ENCODE measurements at places on chromosomes 5 and 9.
A peak's percentile ranks its signal among the peaks of the same experiment; 100 is the strongest.

- no peak for DNase-seq
Measured at GRCh38 chr5:102307232-102307631, 11.1 kb upstream of the SLCO4C1 start.

DNA sequence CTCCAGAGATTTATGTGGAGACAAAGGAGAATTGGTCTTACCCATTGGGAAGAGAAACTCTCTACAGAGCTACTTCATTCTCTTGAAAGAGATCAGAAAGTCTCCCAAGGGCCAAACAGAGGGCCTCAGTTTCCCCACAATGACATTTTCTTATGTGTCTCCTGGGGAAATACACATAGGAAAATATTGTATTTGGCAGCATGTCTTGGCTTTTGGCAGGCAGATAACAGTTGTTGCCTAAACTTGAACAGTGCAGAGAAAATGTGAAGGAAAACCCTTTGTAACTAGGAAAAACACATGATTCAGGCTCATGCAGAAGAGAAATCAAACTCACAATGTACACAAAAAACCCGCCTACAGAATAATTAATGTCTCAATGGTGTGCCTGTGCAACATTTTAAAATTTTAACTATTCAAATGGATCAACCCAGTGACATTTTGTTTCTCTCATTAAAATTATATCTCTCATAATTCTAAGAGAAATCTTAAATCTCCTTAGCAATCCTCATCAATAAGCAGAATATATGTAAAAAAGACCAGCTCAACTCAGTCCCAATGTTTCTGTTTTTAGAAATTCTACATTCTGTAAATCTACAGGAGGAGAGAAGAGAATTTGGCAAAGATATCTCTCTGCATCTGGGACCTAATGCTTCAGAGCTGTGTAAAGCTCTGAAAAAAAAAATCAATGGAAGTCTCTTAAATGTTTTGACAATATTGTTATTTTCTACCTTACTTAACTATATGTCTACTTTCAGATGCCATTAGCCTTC lies 205.1 kb downstream of the ADAMTSL1 start:
- no peak for DNase-seq

DNA sequence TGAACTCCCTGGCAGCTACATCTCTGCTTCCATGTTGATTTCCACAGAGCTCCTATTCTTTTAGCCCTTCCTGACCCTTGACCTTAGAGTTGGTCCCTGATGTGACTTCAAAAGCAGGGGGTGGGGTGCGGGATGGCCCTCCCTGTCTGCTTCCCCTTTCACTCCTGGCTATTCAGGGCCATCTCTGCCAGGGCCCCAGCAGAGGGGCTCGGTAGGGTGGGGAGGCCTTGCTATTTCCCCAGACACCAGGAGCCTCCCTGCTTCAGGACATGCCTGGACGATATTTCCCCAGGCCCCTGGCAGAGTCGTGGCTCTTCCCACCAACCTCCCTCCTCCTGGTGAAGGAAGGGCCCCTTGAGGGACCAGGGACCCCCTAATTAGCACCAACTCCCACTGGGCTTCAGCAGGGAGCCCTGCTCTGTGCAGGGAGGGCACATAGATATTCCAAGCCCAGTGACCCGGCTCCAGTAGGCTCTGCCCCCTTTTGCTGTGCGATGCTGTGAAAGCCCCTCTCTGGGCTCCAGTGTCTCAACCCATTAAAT lies 17.3 kb downstream of the CORO2A start:
- no peak for DNase-seq

DNA sequence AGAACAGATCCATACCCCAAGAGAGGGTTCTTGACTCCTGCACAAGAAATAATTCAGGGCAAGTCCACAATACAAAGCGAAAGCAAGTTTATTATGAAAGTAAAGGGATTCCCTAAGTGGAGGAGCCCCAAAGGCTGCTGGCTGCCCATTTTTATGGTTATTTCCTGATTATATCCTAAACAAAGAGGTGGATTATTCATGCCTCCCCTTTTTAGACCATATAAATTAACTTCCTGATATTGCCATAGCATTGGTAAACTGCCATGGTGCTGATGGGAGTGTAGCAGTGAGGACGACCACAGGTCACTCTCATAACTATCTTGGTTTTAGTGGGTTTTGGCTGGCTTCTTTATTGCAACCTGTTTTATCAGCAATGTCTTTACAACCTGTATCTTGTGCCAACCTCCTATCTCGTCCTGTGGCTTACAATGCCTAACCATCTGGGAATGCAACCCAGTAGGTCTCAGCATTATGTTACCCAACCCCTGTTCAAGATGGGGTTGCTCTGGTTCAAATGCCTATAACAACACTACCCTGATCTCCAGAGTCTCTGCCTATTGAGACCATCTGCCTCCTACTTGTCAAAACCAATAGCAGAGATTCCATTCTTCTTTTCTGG lies 154.4 kb upstream of the GRAMD2B start:
- DNase-seq, result no peak

- DNase-seq, result no peak
Measured at GRCh38 chr5:13745508-13745907, 199.0 kb downstream of the DNAH5 start.

DNA sequence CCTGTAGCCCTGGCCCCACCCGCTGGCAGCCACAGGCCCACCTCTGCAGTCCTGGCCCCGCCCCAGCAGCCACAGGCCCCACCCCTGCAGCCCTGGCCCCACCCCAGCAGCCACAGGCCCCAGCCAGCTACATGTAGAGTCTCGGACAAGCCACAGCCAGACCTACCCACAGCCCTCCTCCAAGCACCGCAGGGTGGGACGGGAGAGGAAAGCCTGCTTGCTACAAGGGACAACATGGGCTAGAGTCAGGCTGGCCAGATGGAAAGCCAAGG lies 49.5 kb upstream of the SARDH start:
- DNase-seq, result no peak

DNA sequence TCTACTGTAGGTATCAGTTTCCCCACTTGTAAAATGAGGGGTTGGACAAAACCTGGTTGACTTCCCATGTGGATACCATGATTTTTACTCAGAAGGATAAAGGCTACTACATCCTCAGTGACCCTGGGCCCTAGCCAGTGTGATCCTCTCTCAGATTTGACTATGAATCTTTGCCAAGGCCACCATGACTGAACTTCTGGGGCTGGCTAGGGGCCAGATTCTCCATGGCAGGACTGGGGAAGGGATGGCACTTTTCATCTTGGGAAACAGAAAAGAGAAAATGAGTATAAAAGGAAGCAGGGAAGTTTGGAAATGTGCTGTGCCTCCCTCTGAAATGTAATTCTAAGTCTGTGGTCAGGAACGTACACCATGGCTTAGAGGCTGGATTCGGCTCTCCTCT lies 1.4 kb upstream of the FSTL4 start:
- no peak for DNase-seq

DNA sequence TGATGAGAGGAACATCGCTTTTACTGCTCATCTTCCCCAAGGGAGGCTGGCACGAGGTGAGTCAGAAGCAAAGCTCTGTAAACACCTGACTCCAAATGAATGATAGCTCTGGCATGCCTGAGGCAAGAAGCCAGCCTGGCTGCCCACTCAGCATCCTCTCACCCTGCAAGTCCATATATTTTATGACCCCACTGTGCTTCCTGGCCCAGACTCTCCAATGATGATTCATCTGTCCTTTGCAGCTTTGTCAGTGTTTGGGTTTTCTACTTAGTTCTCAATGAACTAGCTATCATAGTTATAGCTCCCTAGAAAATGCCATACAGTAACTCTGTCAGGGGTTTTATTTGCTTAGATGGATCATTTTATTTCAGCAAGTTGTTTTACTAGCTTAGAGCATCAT lies 52.1 kb upstream of the FSTL4 start:
- no peak for DNase-seq

GRCh38 chr5:53730943-53731342 lies 170.5 kb downstream of the NDUFS4 start:
- DNase-seq, result no peak

- no peak for DNase-seq
Measured at GRCh38 chr5:103374473-103374963, 116.0 kb downstream of the MACIR start.

DNA sequence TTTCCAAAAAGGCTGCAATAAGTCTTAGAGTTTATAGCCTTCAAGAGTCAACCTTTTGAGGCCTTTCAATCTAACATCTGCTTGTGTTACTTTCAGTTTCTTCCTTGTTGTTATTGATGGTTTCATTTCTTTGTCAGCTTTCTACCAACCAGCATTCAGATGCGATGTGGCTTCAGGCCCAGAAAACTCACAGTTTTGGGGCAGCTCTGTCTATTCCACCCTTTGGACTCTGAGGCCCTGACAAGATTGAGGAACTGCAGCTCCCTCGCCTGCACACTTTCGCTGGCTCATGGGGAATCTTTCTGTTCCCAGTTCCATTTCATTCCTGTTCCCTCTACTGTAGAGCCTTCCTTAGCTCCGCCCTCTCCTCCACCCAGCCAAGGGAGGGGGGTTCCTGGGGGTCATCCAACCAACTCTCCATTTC lies 13.3 kb upstream of the WHRN start:
- no peak for DNase-seq

DNA sequence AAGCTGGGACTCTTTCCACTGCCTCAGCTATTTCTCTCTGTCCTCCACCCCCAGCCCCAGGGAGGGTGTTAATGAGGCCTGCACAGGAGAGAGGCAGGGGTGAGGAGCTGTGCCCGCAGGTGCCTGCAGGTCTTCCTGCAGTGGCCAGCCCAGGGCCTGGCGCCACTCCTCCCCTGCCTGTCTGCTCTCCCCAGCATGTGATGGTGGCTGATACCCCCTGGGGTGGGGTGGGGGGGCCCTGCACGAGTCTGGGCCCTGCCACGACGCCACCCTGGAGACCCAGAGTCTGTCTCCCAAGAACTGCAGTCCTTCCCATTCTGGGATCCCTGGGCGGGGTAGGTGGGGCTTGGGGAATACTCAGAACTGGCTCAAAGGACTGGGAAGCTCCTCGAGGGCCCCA lies 166.4 kb upstream of the SMIM23 start:
- no peak for DNase-seq

DNA sequence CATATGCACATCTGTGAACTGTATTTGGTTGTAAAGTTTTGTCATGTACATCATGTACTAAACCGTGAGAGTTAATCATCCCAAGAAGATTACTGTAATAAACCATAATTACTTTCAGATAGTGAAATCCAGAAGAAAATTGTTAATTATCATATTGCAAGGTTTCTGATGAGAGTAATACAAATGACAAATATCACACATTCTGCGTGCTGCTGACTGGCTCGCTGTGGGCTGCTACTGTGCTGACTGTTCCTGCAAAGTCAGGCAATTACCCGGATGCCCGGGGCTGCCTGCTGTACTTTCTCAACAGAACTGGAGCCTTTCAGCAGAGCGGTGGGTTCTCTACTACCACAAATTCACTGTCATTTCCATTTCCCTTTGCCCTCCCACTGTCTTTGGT lies 68.3 kb downstream of the SMARCA2 start:
- DNase-seq, result no peak

GRCh38 chr5:134001938-134002731 lies 2.6 kb downstream of the VDAC1 start:
- DNase-seq, result no peak

DNA sequence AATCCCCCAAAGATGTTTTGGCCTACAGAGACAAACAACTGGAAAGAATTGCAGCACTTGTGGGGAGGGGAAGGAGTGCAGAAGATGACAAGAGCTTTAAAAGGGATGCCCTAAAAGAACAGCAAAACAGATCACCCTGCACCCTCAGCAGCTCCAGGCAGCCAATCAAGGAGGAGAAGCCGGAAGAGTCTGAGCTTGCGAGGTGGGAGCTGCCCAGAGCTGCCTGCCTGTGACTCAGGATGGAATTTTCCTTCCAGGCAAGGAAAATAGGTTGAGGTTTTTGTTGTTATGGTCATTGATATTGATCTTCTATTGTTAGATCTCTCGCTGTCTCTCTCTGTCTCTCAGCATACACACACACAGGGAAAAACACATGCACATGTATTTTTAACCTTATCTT lies 70.3 kb upstream of the MAP1B start:
- DNase-seq, result no peak

- DNase-seq, result no peak
Measured at GRCh38 chr9:95463148-95464060, 53.4 kb downstream of the PTCH1 start.

GRCh38 chr5:44740660-44741059 lies 68.1 kb upstream of the MRPS30 start:
- DNase-seq, result no peak

- DNase-seq, result no peak
Measured at GRCh38 chr9:109020581-109021511, 7.5 kb upstream of the CTNNAL1 start.

DNA sequence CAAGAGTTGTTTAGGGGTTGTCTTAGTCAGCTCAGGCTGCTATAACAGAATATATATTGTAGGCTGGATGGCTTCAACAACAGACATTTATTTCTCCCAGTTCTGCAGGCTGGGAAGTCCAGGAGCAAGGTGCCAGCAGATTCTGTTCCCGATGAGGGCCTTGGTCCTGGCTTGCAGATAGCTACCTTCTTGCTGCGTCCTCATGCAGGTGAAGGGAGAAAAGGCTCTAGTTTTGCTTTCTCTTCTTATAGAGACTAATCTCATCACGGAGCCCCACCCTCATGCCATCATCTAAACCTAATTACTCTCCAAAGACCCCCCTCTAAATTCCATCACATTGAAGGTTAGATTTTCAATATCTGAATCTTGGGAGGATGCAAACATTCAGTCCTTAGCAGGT lies 246.0 kb upstream of the ANKRD55 start:
- no peak for DNase-seq

- DNase-seq, result peak; percentile 47
Measured at GRCh38 chr5:73446631-73447529, 1.7 kb downstream of the FOXD1 start.

DNA sequence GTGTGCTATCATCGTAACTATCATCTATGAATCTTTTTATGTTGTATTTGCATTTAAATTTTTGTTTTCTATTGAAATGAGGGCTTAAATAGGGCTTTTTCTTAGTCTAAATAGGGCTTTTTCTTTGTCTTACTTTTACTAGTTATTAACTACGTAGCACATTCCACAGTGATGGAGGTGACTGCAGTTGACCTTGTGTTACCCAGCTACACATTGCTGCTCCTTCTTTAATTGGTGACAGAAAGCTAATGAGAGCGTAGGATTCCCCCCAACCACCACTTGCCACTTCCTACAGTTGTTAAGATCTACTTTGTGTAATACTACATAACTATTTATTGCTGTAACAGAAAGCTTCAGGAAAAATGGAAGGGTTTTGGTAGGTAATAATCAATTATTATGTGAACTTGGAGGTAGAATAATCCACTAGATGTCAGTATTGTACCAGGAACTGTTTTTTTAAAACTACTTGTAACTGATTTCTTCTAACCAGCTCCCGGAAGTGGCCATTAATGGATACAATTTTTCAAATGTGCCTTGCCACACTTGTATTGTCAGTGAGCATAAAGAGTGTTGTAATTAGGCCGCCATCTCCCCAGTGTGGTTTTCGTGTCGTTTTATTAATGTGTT lies 18.0 kb downstream of the MTRR start:
- peak; percentile 22 for DNase-seq

DNA sequence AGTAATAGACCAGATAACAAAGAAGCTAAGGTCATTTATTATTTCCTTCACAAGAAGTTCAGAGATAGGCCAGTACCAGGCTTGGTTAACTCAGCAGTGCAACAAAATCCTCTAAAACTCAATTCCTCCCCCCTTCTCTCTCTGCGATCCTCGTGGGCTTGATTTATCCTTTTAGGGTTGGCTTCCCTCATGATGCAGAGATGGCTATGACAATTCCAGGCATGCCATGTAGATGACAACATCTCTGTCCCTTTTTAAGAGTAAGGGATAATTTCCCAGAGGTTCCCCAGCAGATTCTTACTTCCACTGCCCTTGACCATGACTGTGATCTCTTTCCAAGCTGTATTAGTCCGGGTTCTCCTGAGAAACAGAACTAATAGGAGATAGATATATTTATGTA lies 28.7 kb upstream of the DAP start:
- no peak for DNase-seq

GRCh38 chr5:145944328-145944727 lies 8.0 kb downstream of the SH3RF2 start:
- DNase-seq, result no peak

Measured in NCI-H146 (cell line).